ENCODE measurements at places on chromosomes 4 and X.
A peak's percentile ranks its signal among the peaks of the same experiment; 100 is the strongest.

- no peak for DNase-seq
Measured at GRCh38 chr4:153781280-153781679, 7.6 kb downstream of the SFRP2 start.

DNA sequence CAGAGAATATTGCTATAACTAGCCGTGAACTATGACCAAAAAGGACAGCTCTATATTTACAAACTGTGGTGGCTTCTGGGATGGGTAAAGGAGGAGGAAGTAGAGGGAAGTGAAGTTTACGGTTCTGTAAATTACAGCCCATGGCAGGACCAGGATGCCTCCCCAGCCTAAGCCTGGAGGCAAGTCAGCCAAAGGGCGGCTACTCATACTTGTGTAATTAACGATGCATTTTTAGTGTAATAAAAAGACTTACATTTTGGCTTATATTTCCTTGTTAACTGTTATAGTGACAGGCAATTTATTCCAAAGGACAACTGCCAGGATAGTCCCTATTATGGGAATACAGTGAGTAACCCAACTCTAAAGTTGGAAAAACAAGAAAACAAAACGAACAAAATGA, 139.9 kb upstream of the OTUD4 start:
- DNase-seq: no peak

- no peak for DNase-seq
Measured at GRCh38 chr4:8044699-8045098, 105.0 kb upstream of the AFAP1 start.

DNA sequence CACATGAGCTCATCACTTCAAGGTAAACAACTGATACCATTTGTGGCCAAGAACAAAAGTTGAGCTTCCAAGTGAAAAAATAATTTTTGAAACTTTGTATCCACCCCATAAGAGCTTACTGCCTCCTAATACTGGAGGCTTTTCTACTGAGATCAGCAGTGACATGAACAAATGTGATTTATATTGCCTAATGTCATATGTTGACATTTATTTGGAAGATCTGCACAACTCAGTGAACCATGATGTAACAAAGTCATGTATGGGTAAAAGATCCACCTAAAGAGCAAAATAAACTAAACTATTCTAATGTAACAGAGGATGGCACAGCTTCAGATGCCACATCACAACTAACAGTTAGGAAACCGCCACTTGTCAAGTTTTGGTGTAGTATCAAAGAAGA, 65.8 kb downstream of the AFAP1 start:
- no peak for DNase-seq

DNA sequence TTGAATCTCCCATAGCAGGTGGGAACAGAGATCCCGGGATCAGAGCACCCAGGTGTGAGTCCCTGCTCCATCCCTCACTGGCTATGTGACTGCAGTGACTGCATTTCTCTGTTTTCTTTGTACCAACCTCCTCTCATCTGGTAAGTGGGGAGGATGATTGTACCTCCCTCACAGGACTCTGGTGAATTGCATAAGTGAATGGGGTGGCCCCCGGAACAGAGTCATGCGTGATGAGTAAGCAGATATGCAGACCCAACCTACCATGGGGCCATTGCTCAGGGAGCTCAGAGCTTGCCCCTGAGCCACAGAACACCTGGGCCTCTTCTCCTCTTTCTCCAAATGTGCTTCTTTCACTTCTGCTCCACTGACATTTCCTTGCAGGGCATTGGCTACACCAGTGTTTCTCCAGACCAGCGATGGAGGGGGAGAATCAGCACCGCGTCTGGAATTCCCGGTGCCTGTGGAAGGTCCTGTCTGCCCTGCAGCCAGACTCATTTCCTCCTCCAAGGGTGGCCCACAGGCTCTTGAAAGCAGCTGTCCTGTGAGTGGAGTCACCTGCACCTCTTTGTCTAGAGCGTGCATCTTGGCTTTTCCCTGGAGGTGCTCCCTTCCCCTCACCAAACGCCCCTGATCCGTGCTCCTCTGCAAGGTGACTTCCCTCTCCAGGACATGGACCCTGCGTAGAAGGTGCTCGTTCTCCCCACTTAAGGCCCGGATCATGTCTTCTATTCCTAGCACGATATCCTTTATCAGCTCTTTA, 30.0 kb downstream of the C4orf50 start:
- DNase-seq: no peak

GRCh38 chrX:64842492-64842891, 133.8 kb downstream of the ZC4H2 start:
- no peak for DNase-seq

- DNase-seq: no peak
Measured at GRCh38 chr4:185307136-185307950, 88.4 kb downstream of the LRP2BP start.

GRCh38 chr4:28548594-28548993, 1688.0 kb downstream of the STIM2 start:
- no peak for DNase-seq

- DNase-seq: no peak
Measured at GRCh38 chr4:38781854-38782261, 932 bp downstream of the TLR10 start.

- no peak for DNase-seq
Measured at GRCh38 chr4:135191596-135191995, 990.0 kb upstream of the PABPC4L start.

- DNase-seq: no peak
Measured at GRCh38 chr4:14364953-14365536, 637.2 kb upstream of the CPEB2 start.

DNA sequence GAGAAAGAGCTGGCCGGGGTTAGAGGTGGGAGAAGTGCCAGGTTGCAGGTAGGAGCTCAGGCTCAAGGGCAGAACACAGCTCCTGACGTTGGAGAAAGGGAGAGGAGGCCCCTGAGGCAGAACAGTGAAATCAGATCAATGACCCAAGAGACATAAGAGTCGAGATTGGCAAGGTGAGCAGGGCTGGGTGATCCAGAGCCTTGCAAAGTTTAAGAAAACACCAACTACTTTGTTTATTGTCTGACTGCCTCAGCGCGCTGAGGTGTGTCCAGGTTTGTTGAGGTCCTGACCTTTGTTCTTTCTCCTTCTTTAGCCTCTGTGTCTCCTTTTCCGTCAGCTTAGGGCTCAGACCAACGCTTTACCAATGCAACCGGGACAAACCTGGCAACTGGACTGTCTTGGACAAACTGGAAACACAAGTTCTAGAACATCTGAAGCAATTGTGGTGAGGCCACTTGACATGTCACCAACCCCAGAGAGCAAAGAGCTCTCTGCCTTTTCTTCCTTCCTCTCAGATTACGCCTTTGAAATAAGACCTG, 28.3 kb downstream of the CHRNA9 start:
- no peak for DNase-seq

GRCh38 chrX:38970074-38970473, 168.8 kb downstream of the MID1IP1 start:
- no peak for DNase-seq

- peak; percentile 20 for DNase-seq
Measured at GRCh38 chr4:26870576-26871262, 10.1 kb downstream of the STIM2 start.

GRCh38 chrX:3169421-3169820, 128.2 kb downstream of the ARSF start:
- no peak for DNase-seq

- no peak for DNase-seq
Measured at GRCh38 chr4:109589119-109589518, 29.1 kb downstream of the MCUB start.

- no peak for DNase-seq
Measured at GRCh38 chr4:53432528-53433424, 55.3 kb downstream of the FIP1L1 start.

GRCh38 chr4:22201256-22201655, 252.7 kb upstream of the KCNIP4 start:
- no peak for DNase-seq

DNA sequence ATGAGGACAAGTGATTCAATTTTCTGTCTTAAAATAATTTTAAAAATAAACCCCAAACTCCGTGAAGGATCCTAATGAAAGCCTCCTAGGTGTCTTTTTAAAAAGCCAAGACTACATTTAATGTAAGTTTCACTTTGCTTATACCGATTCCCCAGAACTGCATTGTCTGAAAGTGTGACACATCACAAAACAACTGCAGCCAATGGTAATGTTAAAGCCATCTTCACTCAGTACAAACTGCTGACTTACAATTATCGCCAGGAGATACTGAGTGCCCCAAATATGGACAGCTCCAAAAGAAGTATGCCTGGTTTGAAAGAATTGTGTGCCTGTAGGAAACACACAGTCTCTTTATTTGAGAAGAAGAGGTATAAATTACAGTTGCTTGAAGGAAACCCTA, 73.7 kb upstream of the SPANXB1 start:
- no peak for DNase-seq

GRCh38 chr4:37367901-37368300, 123.4 kb downstream of the NWD2 start:
- DNase-seq: no peak

- DNase-seq: no peak
Measured at GRCh38 chr4:130026185-130026584, 930.2 kb downstream of the C4orf33 start.

DNA sequence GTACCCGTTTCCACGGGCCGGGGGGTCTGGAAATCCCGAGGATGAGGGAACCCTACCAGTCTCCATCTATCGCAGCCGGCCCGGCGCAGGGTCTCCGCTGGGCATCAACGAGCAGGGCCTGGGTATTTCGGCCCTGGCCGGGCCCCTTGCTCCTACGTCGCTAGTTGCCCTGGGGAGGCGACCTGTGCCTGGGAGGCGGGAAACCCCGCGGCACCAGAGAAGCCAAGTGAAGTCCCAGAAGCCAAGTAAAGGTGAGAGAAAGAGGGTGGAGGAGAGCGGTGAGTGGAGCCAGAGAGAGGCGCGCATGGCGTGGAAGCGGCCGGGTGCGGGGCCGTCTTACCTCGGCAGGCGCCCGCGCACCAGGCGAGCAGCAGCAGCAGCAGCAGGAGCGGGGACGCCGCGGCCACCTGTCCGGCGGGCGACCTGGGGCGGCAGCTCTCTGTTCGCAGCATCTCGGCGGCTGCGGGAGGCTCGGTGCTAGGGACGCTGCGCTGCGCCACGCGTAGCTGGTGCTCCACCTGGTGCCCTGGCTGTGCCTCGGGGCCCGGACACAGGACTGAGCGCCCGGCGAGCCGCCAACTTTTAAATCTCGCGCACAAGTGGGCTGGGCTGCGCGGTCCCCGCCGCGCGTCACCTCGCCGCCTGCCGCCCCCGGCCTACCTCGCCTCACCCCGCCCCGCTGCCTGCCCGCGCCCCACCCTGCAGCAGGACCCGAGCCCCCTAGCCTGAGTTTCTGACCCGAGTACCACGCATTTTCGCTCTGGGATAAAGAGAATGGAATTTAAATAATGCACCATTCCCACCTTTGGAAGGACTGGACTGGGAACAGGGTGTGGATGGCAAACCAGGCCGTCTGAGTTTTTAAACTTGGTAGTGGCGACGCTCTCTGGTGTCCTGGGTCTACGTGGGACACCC, at the start of gene NMU:
NMU (minus strand) TSS at position 558 of the 915 bp plus-strand sequence; CDS start at position 452, 106 bp downstream.
- peak; percentile 87 for DNase-seq

DNA sequence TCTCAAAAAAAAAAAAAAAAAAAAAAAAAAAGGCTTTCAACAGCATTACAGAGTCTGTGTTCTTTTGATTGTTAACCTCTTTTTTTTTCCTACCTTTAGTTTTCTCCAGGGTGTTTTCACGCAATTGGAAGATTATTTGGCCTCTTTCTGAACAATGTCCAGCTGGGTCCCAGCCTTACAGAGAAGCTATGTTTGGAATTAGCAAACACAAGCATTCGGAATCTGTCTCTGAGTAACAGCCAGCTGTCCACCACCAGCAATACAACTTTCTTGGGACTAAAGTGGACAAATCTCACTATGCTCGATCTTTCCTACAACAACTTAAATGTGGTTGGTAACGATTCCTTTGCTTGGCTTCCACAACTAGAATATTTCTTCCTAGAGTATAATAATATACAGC, 13.3 kb downstream of the TLR3 start:
- DNase-seq: no peak
